Ammon's horn (tissue), 1 donor: ENCODE measurements at places on chromosomes 12 and 14.

GRCh38 chr12:20885552-20885951, 75.0 kb downstream of the SLCO1B3 start:
- DNase-seq, result no peak

DNA sequence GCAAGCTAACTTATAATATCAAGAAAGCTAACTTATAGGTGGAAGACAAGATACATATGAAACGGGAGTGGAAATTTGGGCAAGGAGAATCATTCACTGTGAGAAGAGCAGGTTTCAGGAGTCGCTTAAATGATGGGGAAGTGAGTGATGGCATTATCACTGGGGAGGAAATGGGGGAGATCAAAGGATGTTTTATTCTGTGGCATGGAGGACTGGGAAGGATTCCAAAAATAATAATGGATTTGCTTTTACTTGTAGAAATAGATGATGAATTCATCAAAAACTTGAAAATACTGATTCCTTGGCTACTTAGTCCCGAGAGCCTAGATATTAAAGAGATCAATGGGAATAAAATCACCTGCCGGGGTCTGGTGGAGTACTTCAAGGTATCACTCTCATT, 47.8 kb downstream of the SAV1 start:
- DNase-seq, result no peak

GRCh38 chr12:47781479-47782371, 8.7 kb downstream of the SLC48A1 start:
- no peak for DNase-seq

GRCh38 chr12:98238515-98239130, 276.8 kb upstream of the TMPO start:
- no peak for DNase-seq

DNA sequence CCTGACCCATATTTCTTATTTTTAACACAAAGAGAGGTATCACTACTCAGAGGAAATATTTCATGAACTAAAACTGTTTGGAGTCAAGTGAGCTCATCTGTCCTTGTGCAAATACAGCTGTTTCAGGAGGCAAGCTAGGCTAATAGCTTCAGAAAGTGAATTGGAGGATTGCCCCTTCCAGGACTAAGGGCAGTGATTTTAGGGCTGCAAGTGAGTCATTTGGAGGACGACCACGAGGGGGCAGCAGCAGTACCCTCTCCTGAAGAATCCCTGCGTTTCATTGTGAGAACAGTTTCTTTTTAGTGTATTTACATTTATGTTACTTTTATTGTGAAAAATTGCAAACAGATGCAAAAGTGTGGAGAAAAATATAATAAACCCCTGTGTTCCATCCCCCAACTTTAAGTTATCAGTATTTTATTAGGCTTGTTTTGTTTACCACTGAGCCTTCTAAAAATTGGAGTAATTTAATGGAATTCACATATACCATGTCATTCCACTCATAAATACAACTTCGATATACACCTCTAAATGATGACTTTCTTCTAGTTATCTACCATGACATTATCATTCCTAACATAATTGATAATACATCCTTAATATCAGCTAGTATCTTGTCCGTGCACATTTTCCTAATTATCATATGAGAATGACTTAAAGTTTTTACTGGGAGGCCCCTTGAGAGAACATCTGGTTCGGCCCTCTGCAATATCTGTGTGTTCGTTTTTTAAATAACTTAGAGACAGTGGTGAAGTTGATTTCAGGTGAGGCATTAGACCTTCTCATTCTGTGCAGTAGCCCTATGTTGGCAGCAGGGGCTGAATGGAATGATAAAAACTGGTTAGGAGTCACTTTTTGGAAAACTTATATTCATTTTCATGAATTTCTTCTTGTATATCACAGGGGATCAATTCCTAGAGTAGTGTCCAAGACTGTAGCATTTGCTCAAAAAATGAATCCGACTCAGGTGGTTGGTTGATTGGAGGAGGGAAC, 13.7 kb downstream of the FOXJ2 start:
- peak; percentile 87 for DNase-seq

DNA sequence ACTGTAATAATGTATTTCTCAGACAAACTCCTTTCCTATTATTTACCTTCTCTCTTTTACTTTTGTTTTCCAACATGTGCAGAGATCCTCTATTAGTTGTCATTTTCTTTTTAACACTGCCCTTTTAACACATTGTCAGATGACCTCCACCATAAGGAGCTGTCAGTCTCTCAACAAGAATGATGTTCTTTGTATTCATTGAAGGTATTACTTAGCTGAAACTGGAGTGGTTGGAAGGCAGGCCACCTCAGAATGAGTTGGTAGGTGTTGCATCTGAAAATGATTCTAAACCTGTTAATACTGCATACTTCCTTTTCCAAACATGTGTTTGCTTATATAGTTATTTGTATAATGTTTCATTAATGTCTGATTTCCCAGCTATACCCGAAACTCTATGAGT, 16.9 kb downstream of the TMEM117 start:
- DNase-seq, result no peak

GRCh38 chr12:50999093-50999492, 27.1 kb downstream of the SLC11A2 start:
- DNase-seq, result no peak

DNA sequence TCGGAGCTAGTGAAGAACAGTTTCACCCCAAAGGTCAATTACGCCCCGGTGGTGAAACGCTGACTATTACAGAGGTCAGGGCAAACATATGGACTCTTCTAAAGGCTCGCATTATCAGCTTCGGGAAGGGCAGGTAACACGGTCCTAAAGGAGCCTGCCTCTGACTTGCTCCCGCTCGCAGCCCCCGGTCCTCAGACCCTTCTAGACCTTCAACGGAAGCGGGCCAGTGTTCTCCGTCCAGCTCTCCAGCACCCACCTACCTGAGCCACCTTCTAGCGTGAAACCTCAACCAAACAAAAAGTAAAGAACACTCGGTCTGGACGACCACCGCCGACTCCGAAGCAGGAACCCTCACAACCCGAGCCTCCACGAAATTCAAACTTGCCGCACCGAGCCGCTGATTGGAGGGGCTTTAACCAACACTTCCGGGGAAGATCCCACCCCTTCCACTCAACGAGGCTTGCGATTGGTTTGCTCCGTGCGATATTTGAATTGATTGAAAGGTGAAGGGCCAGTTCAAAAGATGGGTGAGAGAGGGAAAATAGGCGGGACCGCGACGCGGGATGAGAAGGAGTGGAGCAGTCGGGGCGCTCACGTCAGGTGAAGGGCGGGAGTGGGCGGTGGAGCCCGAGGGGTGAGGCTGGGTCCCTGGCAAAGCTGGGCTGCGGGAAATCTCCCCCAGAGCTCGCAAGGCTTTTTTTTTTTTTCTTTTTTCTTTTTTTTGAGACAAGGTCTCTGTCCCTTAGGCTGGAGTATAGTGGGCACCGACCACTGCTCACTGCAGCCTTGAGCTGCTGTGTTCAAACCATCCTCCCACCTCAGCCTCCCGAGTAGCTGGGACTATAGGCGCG, at the start of gene DLGAP5:
Gene DLGAP5, minus strand, starts transcription at position 383 of the 851 bp plus-strand sequence. CDS start 2,406 bp downstream, outside the sequence.
- DNase-seq, result peak; percentile 98

- no peak for DNase-seq
These were observed 68.6 kb downstream of the TMEM30B start for GRCh38 chr14:61212546-61212945.

DNA sequence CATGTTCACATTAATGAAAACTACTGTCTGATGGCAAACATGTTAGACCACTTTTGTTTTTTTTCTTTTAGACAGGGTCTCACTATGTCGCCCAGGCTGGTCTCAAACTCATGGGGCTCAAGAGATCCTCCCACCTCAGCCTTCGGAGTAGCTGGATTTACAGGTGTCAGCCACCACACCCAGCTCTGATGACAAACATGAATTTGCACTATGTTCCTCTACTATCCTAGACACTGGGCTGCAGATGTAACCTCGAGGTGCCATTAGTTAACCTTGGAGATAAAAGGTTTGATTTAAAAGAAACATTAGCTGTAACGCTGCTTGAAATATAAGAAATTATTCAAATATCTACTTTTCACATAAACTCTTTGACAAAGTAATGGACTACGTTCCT, 8.1 kb downstream of the VPS37B start:
- DNase-seq, result no peak

DNA sequence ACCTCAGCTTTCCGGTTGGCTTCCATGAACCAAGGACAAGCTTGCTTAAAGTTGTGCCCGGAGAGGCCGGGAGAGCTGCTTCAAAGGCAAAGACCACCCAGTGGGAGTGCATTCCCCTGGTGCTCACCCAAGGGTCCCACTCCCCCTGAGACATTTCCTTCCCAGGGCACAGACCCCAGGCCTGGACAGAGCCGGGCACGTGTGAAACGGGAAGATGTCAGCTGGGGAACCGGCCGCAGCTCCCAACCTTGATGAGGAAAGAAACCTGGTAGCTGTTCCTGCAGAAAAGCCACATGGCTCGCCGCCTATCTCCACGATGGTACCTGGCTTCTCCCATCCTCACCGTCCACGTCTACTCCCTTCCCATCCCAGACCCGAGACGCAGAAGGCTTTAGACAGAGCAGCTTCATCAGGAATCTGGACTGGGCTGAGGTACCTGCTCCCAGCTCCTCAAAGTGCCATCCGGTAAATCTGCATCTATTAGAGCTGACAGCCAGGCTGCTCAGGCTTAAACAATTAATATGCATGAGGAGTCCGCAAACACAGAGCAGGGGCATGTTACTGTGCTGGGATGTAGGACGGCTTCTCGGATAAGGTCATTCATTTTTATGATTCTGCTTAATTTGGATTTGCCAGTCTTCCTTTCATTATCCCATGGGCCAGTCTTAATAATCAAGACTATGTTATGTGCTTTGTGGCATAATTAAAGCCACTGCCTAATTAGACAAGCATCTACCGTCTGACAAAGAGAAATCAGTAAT, 53.1 kb downstream of the GALNT9 start:
- DNase-seq, result no peak

DNA sequence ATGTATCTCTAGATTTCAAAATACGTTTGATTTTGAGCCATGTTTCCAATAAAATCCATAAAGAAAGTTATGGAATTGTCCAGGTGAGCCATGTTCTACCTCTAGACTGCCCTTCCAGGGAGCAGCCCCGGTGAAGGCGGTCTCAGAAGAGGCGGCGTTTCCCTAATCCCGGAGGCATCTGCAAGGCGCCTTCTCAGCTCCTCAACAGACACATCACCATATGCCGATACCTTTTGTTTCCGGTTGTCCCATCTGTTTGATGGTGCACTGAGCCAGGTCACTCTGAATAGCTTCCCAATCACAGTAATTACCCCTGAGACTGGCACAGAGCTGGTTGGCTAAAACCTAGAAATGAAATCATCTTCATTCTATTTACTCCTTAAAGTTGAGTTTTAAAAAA, 305.5 kb upstream of the FKBP4 start:
- no peak for DNase-seq

DNA sequence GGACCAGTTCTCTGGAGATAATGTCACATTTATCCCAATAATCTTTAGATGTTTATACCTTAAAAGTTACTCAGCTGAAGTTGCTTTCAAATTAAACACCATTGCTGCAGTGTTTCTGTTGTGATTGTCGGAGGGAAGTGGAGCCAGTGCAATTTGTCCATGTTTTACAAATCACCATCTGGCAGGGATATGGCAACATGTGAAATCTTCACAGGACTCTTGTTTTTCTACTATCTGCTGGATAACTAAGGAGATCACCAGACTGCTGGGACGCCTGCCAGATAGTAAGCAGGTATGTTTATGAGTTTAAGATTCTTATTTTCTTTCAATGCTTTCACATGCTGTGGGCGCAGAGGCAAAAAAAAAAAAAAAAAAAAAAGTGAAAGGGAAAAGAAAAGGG, 100.3 kb upstream of the SOX5 start:
- no peak for DNase-seq

GRCh38 chr12:21472197-21472823, 29.1 kb downstream of the RECQL start:
- no peak for DNase-seq

- peak; percentile 85 for DNase-seq
These were observed at the start of gene GPD1 for GRCh38 chr12:50103767-50104321. TSS of gene GPD1 (plus strand) at chr12:50104008. CDS start at chr12:50104051, 43 bp downstream.
